ENCODE measurements at places on chromosomes 4 and X.
A peak's percentile ranks its signal among the peaks of the same experiment; 100 is the strongest.

DNA sequence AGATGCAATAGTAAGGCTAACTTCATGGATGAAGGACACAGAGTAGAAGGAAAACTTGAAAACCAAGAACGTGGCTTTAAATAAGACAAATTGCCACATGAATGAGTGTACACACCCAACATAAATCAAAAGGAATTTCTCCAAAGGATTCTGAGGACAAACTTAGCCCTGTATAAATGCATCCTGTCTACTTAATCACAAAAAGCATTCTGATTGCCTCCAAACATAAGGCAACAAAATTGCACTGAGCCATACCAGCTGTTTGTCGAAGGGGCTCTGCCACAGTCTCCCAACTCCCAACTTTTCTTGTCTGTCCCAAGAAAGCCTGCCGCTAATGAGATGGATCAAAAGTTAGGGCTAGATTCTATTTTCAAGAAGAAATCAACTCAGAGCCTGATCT, 194.3 kb downstream of the SOWAHB start:
- no peak for DNase-seq

DNA sequence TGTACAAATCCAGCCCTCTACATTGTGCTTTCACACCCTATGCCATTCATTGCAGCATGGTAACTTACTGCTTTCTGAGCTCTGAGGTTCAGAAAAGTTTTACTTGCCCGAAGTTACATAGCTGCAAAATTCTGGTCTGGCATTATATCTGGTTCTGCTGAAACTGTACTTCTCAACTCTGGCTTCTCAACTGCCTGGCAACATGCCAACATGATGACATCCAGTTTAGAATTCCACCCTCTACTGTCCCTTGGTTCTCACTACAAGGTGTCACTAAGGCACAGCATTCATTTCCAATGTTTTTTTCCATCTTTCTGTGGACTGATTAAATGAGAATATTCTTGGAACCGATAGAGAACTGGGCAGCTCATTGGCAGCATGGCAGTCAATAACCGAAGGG, 242.9 kb upstream of the PRPS2 start:
- DNase-seq: no peak

- no peak for DNase-seq
These were observed 70.9 kb downstream of the APBB2 start for GRCh38 chr4:41143311-41144039.

DNA sequence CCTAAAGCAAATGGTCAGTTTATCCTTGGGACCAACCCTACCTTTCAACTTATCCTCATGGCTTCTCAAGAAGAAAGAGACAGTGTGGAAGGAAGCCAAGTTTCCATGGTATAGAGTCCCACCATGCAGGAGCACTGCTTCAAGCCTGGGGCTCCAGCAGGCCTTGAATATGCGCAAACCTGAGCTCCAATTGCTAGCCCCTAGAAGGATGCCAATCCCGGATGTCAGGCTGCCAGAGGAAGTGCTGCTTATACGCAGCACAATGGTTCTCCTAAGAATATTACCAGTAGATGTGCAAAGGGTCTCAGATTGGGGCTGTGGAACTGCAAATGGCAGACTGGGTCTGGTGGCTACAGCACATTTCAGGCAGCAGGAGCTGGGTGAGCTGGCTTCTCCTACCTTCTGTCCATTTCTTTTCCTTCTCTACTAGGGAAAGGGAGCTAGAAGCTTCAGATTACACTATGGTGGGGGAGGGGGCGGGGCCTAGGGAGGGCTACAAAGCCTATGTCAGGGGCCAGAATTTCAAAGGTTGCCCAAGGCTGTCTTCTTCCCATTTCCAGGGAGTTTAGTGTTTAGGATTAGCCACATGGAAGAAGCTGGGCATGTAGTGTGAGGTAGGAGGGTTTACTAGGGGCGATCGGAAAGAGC, 40.7 kb upstream of the CITED1 start:
- no peak for DNase-seq

DNA sequence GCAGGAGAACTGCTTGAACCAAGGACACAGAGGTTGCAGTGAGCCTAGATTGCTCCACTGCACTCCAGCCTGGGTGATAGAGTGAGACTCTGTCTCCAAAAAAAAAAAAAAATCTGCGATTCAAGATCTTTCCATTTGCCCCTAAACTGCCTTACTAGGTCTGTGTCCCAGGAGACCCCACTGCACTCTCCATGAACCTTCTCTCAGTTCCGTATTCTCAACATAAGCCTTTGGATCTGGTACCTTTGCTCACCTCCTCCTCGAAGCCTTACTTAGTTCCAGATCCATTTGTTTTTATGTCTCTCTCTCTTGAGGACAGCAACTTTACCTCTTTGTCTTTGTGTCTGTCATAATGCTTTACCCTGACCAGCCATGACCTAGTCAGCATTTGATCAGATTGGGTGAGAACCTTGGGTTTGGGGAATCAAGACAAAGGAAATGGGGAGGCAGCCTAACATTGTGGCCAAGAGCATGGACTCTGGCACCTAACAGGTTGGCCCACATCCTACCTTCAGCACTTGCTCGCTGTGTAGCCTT, 33.7 kb downstream of the BST1 start:
- no peak for DNase-seq

DNA sequence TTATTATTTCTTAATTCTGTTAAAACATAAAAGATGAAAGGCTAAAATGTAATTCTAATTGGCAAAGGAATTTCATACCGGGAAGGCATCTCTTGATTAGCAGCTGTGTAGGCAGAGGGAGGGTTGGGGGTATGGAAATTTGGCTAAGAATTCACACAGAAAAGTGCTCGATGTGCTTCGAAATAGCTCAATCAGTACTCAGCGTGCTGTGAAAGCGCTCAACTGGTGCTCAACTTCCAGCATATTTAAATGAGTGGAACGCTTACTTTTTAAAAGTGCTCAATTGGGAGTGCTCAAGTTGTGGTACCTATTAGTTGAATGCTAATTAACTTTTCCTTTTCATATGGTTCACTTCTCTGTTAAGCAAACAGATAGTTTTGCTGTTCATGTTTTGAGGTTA, 695.9 kb upstream of the ATOH1 start:
- DNase-seq: no peak

DNA sequence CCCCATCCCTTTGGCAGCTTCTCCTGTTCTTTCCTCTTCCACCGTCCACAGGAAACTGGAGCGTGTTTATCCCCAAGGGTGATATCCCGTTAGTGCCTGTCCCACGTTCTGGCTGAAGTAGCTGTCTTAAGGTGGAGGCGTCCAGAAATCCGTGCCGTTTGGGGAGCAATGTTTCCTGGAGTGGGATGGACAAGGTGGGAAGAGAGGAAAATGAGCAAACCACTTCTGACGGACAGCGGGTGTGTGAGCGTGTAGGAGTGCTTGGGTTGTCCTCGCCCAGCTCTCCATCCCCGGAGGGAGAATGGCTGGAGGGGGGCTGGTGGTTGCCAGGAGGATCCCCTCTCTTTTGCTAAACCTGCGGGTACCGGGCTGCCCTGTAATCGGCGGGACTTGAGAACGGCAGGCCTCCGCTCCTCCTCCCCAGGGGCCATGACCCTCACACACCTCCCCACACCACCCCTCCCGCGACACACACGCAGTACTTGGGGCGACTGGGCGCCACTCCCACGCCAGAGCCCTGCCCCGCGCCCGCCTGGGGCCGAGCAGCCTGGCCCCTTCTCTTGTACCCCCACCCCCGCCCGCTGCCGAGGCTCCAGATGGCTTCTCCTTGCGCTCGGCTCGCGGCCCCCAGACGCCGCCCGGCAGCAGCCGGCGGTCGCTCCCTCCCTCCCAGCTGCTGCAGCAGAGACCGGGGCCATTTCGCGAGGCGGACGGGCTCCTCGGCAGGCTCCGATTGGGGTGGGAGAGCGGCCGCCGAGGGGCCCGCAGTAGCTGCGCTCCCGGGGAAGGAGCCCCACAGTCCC, 13.9 kb upstream of the PRDM8 start:
- no peak for DNase-seq

- DNase-seq: no peak
These were observed 120.2 kb downstream of the BMPR1B start for GRCh38 chr4:94877973-94878372.

GRCh38 chrX:14347523-14347922, 181.8 kb upstream of the GLRA2 start:
- no peak for DNase-seq

GRCh38 chr4:139700568-139700967, 34.9 kb downstream of the MGST2 start:
- DNase-seq: no peak

GRCh38 chr4:137705171-137705783, 173.0 kb upstream of the PCDH18 start:
- DNase-seq: peak; percentile 27

GRCh38 chr4:18684932-18685331, 663.4 kb upstream of the LCORL start:
- no peak for DNase-seq

DNA sequence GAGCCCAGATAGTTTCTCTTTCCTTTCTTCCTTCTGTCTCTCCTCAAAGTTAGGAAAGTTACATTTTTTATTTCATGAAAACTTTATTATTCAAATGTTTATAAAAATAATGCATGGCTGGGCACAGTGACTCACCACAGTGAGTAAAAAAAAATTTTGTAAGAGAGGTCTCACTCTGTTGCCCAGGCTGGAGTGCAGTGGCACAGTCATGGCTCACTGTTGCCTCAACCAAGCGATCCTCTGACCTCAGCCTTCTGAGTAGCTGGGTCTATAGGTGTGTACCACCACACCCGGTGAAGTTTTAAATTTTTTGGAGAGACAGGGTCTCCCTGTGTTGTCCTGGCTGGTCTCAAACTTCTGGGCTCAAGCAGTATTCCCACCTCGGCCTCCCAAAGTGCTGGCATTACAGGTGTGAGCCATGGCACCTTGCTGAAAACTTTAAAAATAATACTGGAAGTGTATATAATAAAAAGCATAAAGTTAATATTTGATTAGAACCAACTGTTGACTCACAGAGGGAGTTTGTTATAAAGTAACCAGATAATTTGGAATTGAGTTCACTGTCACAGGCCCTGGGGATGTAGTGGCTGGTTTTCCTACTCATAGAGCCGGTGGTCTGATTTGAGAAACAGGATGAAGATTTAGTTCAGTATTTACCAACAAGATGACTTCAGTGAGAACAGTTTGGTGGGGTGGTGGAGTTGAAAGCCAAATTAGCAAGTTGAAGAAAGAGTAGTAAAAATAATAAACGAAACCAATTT, 18.0 kb downstream of the CMC4 start:
- DNase-seq: no peak

- DNase-seq: no peak
These were observed 10.9 kb upstream of the F11 start for GRCh38 chr4:186255122-186255521.

DNA sequence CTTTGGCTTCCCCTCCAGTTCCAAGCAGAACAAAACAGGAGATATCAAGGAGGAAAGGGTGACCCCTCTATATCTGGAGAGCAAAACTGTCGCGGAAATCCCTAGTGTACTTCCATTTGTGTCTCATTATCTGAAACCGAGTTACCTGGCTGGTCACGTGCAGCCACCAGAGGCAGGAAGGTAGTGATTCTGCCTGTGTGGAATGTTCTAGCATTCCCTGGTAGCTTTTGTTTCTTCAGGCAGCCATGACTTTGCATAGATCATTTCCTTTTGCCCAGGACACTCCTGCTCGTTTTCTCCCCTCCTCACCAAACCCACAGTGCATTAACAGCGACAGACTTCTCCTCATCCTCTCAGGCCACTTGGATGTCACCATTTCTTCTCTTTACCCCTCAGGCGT, 107.9 kb downstream of the PTTG2 start:
- DNase-seq: no peak

- no peak for DNase-seq
These were observed 47.5 kb downstream of the FGF13 start for GRCh38 chrX:138664016-138664415.

DNA sequence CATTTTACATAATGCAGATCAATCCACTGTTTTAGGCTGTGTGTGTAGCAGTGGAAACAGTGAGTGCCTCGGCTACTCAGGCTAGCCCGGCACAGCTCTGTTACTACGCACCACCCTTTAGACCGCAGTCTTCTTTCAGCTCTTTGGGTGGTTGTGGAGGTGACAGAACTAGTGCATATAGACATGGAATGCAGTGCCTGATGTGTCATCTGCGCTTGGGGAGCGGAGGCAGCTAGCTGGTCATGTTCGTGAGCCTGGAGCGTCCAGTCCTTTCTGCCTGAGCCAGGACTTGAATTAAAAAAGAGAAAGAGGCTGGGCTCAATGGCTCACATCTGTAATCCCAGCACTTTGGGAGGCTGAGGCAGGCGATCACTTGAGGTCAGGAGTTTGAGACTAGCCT, 4.8 kb downstream of the TBC1D14 start:
- no peak for DNase-seq
